ENCODE measurements at places on chromosomes 7 and 10.
A peak's percentile ranks its signal among the peaks of the same experiment; 100 is the strongest.

DNA sequence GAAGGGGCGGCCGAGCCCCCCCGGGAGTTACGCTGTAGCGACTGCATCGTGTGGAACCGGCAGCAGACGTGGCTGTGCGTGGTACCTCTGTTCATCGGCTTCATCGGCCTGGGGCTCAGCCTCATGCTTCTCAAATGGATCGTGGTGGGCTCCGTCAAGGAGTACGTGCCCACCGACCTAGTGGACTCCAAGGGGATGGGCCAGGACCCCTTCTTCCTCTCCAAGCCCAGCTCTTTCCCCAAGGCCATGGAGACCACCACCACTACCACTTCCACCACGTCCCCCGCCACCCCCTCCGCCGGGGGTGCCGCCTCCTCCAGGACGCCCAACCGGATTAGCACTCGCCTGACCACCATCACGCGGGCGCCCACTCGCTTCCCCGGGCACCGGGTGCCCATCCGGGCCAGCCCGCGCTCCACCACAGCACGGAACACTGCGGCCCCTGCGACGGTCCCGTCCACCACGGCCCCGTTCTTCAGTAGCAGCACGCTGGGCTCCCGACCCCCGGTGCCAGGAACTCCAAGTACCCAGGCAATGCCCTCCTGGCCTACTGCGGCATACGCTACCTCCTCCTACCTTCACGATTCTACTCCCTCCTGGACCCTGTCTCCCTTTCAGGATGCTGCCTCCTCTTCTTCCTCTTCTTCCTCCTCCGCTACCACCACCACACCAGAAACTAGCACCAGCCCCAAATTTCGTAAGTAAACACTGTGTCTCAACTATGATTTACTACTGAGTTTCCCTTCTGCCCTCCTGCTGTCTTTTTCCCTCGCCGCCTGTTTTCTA lies 666 bp downstream of the NRG3 start:
- DNase-seq = no peak

- DNase-seq = no peak
Measured at GRCh38 chr10:79381804-79382221, 34.5 kb downstream of the PPIF start.

GRCh38 chr10:99730026-99730425 lies 1.9 kb downstream of the COX15 start:
- DNase-seq = no peak

DNA sequence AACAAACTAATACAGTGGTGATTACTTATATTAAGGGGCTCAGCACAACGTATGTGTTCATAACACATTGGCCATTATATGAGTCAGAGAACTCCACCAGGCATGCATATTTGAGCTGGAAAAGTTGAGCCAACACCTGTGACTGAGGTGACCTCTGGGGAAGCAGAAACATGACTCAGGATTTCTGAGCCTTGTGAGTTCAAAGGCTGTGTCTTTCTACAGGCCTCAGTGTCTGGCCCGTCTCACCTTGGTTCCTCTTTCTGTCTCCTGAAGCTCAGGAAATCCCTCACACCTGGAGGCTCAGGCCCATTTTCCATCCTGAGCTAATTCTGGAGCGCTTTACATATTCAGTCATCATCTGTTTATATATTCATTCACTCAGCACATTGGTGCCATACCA lies 230.9 kb upstream of the AGK start:
- no peak for DNase-seq

GRCh38 chr7:129975309-129975708 lies 22.5 kb upstream of the UBE2H start:
- no peak for DNase-seq

DNA sequence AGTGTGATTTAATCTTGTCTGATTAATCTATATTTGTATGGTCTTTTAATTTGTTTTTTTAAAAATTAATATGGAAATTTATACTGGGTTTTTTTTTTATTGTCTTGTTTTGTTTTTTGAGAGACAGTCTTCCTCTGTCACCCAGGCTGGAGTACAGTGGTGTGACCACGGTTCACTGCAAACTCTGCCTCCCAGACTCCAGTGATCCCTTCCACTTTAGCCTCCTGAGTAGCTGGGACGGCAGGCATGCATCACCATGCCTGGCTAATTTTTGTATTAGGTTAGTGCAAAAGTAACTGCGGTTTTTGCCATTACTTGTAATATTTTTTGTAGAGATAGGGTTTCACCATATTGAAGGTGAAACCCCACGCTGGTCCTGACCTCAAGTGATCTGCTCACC lies 73.1 kb downstream of the TET1 start:
- no peak for DNase-seq

DNA sequence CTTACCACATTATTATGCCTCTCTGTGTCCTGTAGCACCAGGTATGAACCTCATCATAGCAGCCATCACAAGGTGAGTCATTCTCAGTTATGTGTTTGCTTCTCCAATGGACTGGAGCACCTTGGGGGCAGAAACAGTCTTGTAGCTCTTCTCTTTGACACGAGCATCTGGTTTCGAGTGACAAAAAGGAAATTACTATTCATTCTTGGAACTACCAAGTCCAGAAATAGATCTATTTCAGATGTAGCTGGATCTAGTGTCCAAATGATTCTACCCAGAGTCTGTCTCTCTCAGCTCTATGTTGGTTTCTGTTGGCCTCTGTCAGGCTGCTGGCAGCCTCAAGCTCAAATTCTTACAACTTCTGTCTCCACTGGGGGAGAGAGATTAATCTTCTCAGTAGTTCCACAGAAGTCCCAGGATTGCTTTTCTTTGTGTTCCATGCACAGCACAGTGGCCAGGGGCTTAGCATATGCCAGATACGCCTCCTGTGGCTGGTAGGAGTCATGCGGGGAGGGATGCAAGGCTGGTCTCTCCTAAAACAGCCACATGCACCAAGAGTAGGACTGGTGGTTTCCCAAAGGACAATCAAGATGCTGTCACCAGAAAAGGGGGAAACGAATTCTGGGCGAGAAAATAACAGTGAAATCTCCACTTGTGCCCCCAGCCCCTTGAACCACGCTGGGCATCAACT lies 37.2 kb upstream of the PAPSS2 start:
- peak; percentile 4 for DNase-seq

GRCh38 chr7:117154721-117155120 lies 168.1 kb downstream of the WNT2 start:
- no peak for DNase-seq

- DNase-seq = no peak
Measured at GRCh38 chr7:69433081-69433480, 165.2 kb upstream of the AUTS2 start.

DNA sequence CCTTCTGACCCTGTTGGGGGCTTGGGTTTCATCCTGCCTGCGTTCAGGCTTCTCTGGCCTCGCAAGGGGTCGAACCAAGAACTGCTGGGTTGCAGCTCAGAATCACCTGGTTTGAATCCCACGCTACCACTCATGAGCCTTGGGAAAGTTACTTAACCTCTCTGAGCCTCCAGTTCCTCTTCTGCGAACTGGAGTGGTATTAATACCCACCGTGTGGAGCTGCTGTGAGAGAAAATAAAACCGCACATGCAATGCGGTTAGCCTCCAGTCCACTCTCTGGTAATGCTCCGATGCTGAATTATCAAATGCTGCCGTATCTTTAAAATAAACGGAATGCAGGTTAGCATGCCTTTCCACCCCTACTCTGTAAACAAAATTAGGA lies 171.9 kb downstream of the ARHGAP12 start:
- DNase-seq = peak; percentile 48

- DNase-seq = no peak
Measured at GRCh38 chr10:35726846-35727245, 84.8 kb upstream of the FZD8 start.

DNA sequence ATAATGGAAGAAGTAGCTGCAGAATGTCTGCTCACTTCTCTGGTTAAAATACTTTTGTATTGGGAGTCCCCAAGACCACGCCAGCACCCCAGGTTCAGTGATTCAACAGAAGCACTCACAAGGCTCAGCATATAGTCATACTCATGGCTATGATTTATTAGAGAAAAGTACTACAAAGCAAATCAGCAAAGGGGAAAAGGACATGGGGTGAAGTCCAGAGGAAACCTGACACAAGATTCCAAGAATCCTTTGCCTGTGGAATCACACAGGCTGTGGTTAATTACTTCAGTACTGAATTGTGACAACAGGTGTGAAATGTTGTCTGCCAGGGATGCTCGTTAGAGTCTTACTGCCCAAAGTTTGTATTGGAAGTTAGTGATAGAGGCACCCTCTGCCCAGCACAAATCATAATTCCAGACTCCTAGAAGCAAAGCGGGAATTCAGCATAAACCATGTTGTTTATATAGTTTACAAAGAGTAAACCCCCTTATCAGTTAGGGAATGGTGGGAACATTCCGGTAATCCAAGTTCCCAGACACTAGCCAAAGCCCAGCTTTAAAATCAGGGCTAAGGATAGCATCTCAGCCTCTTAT lies 79.4 kb downstream of the HYCC1 start:
- DNase-seq = no peak

GRCh38 chr10:5813091-5813340 lies 218 bp downstream of the GDI2 start:
- DNase-seq = no peak

GRCh38 chr10:3955493-3955892 lies 170.5 kb upstream of the KLF6 start:
- no peak for DNase-seq

GRCh38 chr10:33258967-33259366 lies 75.5 kb downstream of the NRP1 start:
- DNase-seq = no peak

DNA sequence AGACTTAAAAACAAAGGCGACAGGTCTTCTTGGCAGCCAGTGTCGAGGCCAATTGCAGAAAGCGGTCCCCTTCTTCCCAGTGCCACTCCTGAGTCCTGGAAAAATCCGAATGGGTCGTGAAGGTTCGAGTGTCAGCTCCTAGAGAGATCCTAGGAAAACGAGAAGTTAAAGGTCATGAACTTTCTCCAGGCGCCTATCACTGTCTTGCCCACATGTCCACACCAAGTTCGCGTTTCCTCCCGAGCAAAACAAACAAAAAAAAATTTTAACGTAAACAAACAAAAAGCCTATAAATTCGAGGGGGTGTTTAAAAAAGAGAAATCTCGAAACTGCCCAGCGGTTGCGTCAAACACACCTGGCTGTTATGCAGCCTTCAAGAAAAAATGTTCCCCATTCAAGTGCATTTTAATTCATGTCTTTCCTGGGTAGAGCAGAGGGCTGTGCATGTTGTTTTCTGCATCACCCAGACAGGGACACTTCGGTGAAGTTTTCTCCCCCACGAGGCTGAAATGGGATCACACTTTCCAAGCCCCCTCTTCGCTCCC lies 1.5 kb downstream of the ARHGAP21 start:
- DNase-seq = peak; percentile 58

GRCh38 chr7:12322284-12322902 lies 81.3 kb downstream of the VWDE start:
- DNase-seq = peak; percentile 36

GRCh38 chr7:20313626-20314025 lies 17.1 kb upstream of the ITGB8 start:
- DNase-seq = no peak

DNA sequence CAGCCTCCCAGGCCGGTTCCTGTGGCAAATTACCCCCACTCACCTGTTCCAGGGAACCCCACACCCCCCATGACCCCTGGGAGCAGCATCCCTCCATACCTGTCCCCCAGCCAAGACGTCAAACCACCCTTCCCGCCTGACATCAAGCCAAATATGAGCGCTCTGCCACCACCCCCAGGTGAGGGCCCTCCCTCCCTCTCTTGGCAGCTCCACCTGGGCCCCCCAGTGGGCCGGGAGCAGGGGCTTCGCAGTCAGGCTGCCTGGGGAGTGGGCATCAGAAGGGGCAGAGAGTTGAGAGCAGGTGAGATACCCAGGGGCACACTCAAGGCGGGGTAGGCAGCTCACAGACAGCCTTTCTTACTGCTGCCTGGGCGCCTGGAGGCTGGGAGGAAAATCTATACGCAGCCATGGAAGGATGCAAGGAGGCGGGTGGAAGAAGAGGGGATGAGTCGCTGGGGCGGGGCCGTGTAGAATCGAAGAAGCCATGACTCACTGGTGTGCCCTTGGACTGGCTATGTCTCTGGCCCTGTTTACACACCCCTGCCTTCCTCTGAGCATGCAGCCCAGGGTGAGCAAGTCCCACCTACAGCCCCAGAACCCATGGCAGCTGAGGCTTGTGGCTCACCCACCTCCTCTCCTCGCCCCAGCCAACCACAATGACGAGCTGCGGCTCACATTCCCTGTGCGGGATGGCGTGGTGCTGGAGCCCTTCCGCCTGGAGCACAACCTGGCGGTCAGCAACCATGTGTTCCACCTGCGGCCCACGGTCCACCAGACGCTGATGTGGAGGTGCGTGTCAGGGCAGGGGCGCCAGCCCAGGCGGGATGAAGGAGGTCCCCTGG lies 48.6 kb upstream of the PPIF start:
- DNase-seq = no peak

- no peak for DNase-seq
Measured at GRCh38 chr10:90965720-90966119, 44.8 kb upstream of the ANKRD1 start.

- no peak for DNase-seq
Measured at GRCh38 chr7:39898867-39899266, 51.2 kb upstream of the CDK13 start.

GRCh38 chr10:31742255-31742654 lies 186.4 kb downstream of the ARHGAP12 start:
- DNase-seq = no peak

DNA sequence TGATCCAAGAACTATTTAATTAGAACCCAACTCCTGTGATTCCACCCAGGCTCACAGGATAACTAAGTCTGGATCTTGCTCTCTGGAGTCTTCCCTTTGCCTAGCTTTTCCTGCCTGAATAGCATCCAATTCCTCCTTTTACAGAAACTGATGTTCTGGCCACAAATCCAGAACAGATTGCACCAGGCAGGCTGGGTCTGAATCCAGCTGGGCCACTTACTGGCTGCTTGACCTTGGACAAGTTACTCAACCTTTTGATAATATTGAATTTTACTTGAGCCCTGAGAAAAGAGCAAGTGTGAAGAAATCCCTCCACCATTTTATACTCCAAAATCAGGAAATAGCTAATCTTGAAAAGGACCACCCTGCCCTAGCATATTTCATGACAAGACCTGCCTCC lies 55.5 kb upstream of the SLC35G1 start:
- DNase-seq = no peak

- no peak for DNase-seq
Measured at GRCh38 chr7:26441002-26441521, 149.4 kb downstream of the SNX10 start.

DNA sequence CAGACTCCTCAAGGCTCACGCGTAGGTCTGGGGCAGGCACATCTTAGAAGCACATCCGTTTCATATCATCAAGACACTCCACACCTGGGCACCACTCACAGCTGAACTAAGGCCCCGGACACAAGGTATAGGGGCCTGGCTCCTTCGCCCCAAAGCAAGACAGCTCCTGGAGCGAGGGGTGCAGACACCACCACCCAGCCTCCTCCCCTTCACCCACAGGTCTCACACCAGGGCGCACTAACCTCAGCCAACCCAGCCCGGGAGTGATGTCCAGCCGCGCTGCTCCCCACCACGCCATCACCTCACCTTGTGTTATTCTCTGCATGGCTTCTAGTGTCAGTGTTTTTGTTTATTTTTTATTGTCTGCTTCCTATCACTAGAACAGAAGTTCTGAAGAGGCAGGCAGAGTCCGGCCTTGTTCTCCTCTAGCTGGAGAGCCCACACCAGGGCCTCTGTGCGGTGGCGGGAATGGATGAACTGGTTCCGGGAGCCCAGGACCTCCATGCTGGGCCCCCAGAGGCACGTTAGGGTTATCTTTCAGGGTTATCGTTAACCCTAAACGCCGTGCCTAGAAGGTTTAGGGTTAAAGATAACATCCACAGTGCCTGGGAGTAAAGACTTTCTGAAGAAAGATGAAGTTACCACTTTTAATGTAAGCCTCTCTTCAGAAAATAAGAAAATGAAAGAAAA lies 21.8 kb downstream of the BRI3 start:
- no peak for DNase-seq

GRCh38 chr7:18499407-18500177 lies 4.0 kb downstream of the HDAC9 start:
- no peak for DNase-seq
